ENCODE measurements at places on chromosomes 5 and 9.

GRCh38 chr9:133160742-133161546 is 2.8 kb downstream of the GBGT1 start:
- DNase-seq: peak; percentile 76

GRCh38 chr9:101354765-101355708 is 29.8 kb downstream of the BAAT start:
- DNase-seq: no peak

- no peak for DNase-seq
Observed at GRCh38 chr9:126804198-126804695, 593 bp upstream of the ZBTB43 start.

DNA sequence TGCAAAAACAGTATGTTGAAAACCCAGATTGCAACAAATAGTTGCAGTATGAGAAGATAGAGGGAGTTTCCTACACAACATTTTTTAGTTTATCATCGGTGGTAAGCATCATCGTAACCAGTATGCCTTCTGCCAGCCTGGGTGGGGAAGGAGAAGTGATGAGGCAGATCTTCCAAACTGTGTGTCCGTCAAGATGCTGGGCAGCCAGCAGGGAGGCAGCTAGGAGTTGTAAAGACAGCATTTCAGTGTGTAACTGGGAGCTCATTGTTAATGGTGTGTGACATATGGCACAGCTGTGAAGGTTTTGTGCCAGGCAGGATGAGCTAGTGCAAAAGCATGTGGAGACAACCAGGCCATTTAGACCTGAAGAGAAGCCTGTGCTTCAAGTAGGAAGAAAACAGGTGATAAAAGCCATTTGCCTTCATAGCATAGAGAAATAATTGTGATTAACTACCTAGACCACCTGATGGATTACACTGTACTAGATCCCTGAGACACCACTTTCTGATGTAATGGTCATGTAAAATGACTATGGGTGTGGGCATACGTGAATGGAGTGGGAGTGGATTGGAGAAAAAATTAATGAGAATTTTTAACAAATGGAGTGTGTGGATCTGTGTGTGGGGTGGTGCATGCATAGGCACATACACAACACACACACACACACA is 347.0 kb upstream of the ADAMTSL1 start:
- DNase-seq: no peak
